ENCODE measurements at places on chromosomes 1 and 21. TPM values are rescaled to one million over a fixed set of nuclear protein-coding genes. Genes with fewer than 3 reads are reported as not detected.

- DNase-seq: peak; percentile 50
These were observed 857.9 kb downstream of the BRINP3 start for GRCh38 chr1:189619682-189620332.

The E2F2 gene
- total RNA-seq: 0.82 TPM

- DNase-seq: no peak
These were observed 13.6 kb upstream of the OTUD7B start for GRCh38 chr1:150024156-150024555.

DNA sequence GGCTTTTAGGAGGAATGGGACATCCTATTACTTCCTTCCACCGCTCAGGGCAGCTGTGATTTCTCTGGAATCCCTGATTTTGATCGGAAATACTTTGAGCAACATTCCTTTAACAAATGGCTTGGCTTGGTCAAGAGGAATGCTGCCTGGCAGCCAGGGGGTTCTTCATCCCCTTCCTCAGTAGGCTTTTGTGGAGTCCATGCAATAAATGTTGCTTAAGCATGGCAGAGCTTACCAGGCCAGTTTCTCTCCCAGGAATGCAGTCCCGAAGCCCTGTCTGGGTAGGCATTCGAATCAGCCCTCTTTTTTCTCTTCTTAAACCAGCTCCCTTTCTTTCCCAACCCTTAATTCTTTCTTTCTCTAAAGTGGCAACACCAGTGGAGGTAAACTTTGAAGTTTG lies 177.1 kb upstream of the KIAA0040 start:
- no peak for DNase-seq

DNA sequence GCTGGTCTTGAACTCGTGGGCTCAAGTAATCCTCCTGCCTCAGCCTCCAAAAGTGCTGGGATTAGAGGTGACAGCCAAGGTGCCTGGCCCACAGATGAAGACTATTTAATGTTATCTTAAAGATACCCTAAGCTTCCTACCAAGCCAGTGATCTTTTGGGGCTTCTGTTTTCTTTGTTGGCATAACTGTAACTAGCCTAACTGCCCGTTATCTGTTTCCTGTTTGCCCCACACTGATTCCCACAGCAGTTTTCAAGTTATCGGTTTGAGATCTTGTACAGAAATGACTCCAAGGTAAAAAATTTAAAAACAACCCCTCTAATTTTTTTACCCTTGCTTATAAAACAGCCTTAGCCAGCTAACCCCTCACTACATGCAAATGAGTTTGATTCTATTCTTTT lies 12.4 kb downstream of the SELL start:
- no peak for DNase-seq

The PDPN gene
- 4.2 TPM for total RNA-seq
